Fibroblast of lung (primary cell): ENCODE measurements at places on chromosomes 7 and 10.

DNA sequence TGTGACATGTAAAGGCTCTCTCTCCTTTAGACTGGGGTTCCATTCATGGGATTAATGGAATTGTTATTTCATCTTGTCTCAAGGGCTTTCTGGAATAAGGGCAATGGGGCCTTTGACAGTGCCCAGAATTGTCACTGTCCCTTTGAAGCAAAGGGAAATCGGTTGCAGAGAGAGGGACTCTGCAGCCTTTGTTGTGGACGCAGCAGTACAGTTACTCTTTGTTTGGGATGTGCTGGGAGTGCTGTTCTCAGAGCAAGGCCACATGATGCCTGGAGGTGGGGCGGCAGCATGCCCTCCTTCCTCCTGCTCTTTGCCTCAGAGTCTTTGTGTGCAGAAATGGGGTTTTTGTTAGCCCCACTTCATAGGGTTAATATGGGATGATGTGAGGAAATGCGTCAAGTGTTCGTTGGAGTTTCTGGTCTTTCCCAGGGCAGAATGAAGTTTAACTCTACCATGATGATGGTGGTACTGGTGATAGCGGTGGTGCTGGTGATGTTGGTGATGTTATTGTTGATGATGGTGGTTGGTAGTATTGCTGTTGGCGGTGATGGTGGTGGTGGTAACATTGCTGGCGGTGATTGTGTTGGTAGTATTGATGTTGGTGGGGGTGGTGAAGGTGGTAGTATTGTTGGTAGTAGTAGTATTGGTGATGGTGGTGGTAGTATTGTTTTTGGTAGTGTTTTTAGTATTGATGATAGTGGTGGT lies 45.3 kb downstream of the DOCK1 start:
- no peak for DNase-seq

GRCh38 chr10:79017882-79018520 lies 50.8 kb upstream of the ZMIZ1 start:
- no peak for DNase-seq

DNA sequence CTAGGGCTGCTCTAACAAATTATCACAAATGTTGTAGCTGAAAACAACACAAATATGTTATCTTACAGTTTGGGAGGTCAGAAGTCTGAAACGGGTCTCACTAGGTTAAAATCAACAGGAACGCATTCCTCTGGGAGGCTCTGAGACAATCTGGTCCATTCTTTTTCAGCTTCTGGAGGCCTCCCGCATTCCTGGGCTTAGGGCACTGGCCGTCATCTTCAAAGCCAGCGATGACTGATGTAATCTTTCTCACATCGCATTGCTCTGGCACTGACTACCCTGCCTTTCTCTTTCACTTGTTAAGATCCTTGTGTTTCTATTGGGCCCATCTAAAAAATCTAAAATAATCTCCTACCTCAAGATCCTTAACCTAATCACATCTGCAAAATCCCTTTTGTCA lies 1071.5 kb upstream of the C7orf33 start:
- no peak for DNase-seq

DNA sequence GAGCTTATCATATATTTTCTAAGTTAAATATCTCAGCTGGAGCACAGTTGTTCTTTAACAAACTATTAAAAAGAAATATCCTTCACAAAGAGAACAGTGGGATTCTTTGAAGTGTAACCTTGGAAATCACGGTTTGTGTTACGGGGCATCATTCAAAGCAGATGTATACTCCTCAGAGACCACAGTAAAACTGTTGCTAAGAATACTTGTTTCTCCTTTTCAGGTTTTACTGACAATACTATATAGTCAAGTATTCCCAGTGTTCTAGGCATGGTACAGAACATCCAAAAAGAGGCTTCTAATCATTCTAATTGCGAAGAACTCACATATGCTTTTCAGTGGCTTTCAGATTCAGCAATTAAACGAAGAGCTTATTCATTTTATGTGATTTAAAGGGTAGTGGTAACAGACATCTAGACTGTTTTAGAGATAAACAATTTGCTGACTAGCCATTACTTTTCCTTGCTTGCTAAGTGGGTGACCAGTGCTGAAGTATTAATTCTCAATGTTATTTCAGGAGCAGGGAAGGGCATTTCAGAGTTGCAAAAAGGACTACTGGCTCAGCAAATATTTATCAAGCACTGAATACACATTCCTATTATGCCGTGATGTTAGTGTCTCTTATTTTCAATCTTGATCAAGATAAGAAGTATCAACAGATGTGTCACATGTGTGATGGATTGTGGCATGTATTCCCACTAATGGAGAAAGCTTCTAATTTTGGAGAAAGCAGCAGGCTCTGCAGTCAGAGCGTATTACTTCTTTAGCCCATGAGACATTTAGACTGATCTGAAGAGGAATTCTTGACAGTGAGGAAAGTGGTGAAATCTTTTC lies 236.8 kb downstream of the RNLS start:
- peak; percentile 9 for DNase-seq

DNA sequence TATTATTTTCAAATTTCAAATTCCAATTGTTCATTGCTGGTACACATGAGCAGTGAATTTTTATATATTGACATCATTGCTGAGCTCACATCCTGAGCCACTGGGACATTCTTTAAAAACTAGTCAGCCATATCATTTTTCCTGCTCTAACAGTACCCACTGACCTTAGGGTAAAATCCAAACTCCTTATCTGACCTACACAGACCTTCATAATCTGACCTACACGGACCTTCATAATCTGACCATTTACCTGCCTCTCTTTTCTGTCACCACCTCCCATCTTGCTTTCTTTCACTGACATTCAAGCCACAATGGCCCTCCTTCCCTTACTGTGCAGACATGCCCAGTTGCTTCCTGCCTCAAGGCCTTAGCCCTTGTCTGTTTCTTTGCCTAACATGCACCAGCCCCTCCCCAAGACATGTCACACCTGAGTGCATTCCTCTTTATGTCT lies 16.1 kb upstream of the CUZD1 start:
- DNase-seq, result peak; percentile 68

- DNase-seq, result no peak
These were observed 188.8 kb upstream of the SVIL start for GRCh38 chr10:29823553-29824080.

- no peak for DNase-seq
These were observed 149.5 kb upstream of the PHF14 start for GRCh38 chr7:10824154-10824553.

DNA sequence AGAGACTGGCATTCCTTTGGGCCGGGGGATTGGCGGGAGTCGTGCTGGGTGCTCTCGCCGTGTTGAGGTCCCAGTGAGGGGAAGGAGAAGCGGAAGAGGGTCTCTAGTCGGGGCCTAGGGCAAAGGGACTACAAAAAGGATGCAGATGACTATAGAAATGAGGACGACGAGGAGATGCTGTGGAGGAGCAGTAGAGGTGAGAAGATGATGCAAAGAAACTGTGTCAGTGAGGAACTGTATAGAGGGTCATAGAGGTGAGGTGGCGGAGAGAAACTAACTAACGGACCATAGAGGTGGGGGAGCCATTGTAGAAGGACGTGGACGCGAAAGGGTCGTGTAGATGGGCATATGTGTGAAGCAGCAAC lies 324 bp downstream of the TWNK start:
- no peak for DNase-seq

DNA sequence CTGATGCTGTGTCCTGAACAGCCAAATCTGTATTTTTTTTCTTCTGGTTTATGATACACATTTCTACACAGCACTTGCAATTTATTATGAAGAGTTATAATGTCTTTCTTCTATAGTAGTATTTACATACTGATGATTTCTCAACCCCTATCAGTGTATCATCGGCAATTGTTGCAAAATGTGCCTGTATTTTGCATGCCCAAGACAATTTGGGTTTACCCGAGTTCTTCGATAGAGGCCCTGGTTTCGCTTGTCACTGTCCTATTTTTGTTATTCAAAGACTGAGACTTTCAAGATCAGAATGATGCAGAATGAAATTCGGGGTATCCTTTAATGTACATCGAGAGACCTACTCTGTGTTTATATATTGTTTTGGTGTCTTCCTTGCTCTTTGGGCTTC lies 184.5 kb upstream of the PRSS58 start:
- DNase-seq, result no peak

GRCh38 chr7:86768394-86768793 lies 124.7 kb downstream of the GRM3 start:
- DNase-seq, result no peak

DNA sequence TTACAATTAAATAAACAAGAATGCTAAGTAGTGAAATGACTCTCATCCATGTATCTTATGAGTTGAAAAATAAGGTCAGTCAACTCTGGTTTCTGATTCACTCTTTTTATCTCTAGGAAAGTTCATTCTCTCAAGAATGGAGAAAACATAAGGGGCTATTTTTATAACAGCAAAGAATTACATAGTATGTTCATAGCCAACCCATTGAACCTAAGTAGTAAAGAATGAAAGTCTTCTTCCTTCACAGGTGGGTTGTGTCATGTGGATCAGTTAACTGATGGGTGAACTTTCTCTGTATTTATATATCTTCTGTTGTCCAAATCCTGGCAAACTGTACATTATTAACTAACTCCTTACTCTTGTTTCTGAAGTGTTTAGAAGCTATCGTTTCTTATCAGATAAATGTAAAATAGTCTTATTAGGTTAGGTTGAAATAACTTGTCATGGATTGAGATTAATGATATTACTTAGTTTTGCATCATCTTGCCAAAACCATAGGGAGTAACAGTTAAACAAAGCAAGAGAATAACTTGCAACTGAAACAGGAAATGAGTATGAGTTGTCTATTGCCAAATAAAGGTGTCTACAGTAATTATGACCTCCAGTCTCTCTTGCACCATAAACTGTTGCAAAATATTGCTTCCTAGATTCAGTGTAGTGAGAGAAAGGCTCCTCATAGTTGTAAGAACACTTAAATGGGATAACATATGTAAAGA lies 86.8 kb downstream of the ANKRD7 start:
- DNase-seq, result peak; percentile 85

GRCh38 chr10:51389415-51390321 lies 309.7 kb downstream of the CSTF2T start:
- peak; percentile 100 for DNase-seq

DNA sequence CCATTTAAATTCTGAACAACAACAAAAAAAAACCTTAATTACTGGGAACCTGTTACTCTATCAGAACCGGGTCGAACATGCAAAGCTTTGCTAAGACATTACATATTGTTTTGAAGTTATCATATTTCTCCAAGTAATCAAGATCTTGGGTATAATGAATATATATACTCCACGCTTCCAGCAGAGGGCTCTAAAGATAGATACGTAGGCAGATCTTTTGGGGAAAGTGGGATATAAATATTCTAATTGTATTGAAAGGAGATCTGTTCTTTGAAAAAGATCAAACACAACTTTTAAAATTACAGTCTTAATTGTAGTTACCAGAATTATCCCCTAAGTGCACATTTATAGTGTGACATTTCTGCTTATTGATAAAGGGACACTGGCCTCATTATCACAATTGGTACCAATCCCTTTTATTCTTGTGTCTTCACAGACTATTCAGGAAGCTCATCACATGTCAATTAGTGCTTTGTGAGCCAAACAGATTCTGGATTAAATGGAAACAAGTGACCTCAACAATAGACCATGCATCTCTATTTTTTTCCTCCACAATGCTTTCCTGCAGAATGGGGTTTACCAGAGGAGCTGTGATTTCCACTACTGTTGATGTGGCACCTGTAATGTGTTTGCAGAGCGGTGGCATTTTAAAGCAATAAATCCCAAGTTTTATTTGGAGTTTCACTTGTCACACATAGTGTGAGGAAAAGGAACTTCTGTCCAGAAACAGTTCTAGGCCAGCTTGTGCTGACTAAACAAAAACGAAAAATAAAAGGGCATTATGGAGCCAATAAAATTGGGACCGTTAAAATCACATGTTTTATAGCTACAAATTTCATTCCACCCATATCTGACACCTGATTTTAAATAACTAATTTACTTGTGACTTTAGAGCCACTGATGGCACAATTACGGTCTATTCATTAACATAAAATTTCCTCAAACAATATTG lies 122.4 kb downstream of the CTTNBP2 start:
- peak; percentile 69 for DNase-seq

DNA sequence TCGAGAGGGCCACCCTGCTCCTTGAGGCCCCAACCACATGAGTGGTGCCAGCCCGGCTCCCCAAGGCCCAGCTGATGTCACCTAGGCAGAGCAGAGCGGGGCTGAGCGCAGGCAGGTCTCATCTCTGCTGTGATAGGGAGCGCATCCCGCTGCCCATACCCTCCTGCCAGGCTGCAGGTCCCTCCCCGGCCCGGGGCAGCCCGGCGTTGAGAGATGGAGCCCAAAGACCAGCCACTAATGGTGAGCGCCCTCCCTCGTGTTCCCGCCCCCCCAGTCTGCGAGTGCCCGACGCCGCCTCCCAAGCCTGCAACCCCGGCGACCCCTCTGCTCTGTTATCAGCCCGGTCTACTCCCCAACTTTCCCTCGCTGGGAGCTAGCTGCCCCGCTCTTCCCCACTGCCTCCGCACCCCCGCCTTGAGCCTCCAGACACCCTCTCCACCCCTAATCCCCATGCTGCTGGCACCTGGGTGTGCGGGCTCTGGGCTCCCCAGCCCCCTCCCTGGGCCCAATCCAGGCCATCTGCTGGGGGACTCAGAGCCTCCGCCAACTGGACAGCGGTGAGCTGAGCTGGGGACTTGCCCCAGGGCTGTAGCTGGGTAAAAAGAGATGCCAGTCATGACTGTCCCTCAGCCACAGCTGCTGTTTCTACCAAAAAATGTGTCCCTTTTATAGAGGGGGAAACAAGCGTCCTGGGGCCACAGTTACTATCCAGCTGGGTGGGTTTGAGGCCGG lies 19.7 kb upstream of the CHST12 start:
- no peak for DNase-seq

GRCh38 chr7:23746629-23747028 lies 36.6 kb downstream of the STK31 start:
- no peak for DNase-seq

- DNase-seq, result no peak
These were observed 18.1 kb upstream of the UBE2H start for GRCh38 chr7:129970816-129971215.

GRCh38 chr7:155762655-155763054 lies 49.6 kb downstream of the SHH start:
- no peak for DNase-seq

DNA sequence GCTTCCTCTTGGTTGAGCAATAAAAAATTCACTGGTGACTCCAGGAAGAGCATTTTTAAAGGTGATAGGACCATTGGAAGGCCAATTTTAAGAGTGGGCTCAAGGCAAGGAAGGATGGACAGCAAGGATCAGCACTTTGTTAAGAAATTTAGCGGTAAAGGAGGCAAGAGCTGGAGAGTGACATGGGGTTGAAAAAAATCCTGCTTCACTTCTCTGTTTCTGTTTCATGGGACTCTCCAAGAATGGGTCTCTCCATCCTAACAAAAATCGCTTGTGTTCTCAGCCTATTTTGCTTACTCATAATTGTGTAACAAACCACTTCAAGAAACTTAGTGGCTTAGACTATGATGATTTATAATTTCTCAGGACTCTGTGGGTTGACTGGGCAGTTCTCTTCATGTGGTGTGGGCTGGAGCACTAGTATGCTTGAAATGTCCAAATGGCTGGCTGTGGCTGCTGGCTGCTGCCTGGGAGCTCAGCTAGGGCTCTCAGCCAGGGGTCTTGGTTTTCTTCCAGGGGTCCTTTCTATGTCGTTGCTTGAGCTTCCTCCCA lies 59.8 kb upstream of the ZNRF2 start:
- DNase-seq, result peak; percentile 85

GRCh38 chr7:146768957-146769356 lies 652.4 kb downstream of the CNTNAP2 start:
- no peak for DNase-seq
